Brain (organoid and tissue), 16 donors: ENCODE measurements at places on chromosomes 2 and 18.
A peak's percentile ranks its signal among the peaks of the same experiment; 100 is the strongest.

- DNase-seq = no peak
Observed at GRCh38 chr2:241894056-241894641, 24.6 kb downstream of the RTP5 start.

GRCh38 chr2:21358976-21359375 is 235.2 kb downstream of the TDRD15 start:
- peak; percentile 48 for DNase-seq

- peak; percentile 95 for DNase-seq
Observed at GRCh38 chr18:72846736-72847533, 20.9 kb downstream of the NETO1 start.

GRCh38 chr18:45687621-45688020 is 36.4 kb upstream of the SLC14A1 start:
- DNase-seq = no peak

DNA sequence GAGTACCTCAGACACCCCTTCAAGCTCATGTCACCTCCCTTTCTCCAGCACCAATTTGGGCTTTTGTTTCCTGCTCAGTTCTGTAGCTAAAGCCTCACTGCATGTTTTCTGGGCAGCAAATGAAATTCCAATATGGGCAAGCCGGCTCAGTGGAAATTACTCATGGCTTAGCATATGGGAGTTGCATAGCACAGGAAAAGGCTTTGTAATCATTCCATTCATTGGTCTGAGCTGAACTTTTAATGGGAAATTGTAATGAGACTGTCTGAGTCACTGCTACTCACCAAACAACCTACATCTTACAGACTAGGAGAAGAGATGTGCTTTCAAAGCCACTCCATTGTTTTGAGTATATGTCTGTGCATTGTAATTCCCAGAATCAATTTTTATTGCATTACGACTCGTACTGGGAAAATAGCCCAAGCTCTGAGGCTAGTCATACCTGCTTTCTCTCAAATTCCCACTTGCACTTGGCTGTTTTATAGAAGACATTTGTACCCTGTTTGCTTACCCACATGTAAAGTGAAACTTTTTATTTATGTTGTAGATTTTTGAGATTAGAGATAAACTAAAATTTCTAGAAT is 139.5 kb upstream of the LRATD1 start:
- DNase-seq = peak; percentile 19

DNA sequence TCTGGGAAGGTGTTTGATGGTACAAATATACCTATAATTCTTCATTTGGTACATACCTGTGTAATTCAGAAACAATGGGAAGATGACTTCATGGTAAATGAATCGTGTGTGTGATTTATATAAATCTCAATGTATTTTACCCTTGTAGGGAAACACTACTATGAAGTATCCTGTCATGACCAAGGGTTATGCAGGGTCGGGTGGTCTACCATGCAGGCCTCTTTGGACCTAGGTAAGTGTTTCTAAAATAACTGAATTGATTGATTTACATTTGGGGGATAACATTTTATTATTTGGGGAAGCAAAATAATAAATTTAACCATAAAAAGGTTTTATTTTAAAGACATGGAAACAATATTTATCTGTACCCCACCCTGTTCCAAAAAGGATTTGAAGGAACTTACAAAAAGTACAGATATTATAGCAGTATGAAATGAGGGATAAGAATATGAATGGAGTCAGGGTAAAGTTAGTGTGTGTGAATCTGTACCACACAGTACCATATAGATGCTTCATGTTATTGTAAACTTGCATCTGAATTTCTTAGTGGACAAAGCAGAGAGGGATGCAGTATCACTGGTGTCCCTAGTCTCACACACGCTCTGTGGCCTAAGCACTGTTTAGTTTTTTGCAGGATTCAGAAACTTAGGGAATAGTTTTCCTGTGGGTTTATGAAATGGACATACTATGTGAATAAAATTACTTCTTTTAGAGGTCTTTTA is 11.5 kb downstream of the DDX1 start:
- DNase-seq = no peak

DNA sequence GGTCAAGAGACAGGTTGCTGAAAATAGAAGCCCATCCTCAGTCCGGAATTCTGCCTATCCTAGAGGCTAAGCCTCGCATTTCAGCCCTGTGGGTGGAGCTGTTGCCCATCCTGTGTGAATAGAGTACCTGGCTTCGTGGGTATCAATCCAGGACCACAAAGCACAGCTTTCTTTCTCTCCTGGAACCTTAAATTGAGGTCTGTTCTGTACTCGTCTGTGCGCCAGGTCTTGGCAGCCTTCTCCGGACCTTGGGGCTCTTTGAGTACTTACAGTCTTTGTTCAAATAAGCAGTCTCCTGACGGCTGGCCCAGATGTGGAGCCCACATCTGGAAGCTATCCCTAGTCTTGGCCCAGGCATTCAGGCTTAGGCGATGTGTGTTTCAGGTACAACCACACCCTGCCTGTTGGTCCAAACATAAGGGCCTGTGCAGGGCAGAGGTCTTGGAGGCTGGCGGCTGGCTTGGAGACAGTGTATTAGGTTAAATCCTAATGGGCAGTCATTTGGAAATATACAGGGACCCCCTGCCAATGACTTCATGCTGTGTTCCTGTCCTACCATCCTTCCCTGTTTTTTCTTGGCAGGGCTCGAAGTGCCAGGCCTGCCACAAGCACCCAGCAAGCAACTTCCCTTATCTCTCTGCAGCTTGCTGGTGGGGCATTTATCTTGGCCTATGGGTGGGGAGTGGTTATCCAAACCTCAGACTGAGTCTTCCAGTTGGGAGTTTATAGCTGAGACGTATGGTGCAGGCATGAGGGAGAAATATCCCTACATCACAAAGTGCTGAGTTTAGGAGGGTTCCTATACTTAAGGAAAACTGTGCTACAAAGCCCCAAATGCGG is 294.1 kb downstream of the BCL2 start:
- DNase-seq = peak; percentile 64

GRCh38 chr18:62829936-62830335 is 114.6 kb downstream of the PHLPP1 start:
- no peak for DNase-seq

DNA sequence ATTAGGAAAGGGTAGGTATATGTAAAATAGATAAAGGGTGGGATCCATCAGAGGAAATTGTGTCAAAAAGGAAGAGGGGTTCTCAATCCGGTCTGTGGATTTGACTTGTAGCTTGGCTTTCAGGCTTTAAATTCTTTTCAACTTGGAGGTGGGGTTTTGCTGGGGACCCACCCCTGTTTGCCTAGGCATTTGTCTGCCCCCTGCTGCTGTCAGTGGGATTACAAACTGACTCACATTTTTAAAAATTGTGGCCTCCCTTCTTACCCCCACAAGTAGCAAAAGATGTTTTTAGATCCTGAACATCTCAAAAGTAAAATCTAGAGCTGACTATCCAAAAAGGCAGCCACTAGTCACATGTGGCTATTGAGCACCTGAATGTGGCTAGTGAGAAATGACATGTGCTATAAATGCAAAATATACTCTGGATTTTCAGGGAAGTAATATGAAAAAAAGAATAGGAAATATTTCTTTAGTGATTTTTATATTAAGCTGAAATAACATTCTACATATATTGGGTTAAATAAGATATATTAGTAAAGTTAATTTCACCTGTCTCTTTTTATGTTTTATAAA is 178.9 kb downstream of the GFPT1 start:
- no peak for DNase-seq
